Brain pericyte (primary cell): ENCODE measurements at places on chromosomes 6 and 20.

DNA sequence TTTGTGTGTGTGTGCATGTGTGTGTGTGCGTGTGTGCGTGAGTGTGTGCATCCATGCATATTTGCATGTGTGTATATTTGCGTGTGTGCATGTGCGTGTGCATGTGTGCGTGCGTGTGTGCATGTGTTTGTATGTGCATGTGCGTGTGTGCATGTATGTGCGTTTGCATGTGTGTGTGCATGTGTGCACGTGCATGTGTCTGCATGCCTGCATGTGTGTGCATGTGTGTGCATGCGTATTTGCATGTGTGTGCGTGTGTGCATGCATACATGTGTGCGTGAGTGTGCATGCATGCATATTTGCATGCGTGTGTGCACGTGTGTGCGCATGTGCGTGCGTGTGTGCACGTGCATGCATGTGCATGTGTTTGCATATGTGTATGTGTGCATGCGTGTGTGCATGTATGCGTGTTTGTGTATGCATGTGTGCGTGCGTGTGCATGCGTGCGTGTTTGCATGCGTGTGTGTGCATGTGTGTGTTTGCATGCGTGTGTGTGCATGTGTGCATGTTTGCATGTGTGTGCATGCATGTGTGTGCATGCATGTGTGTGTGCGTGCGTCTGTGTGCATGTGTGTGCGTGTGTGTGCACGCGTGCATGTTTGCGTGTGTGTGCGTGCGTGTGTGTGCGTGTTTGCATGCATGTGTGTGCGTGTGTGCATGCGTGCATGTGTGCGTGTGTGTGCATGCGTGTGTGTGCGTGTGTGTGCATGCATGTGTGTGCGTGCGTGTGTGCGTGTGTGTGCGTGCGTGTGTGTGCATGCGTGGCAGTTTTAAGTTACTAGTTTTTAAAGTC, 57.7 kb upstream of the SMOC2 start:
- DNase-seq, result no peak

- no peak for DNase-seq
Measured at GRCh38 chr6:44453146-44453545, 65.6 kb downstream of the CDC5L start.

DNA sequence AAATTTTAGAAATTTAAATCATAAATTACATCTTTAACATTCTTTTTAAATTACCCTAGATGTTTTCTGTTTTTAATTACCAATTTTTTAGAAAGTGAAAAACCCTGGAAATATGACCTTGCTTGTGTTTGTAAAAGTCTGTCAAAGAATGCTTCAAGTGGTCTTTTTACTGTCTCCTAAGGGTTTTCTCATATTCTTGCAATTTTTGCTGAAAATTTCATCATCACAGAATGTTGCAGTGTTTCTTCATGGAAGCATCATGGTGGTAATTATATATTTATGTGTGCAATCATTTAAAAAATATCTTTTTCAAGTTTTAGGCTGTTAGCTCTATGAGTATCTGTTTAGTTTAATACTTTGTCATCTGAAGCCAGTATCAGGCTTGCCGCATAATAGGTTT, 178.2 kb downstream of the HDGFL1 start:
- no peak for DNase-seq

GRCh38 chr20:32365564-32365963, 7.4 kb downstream of the ASXL1 start:
- no peak for DNase-seq

- no peak for DNase-seq
Measured at GRCh38 chr6:121000381-121000780, 333.9 kb downstream of the TBC1D32 start.

DNA sequence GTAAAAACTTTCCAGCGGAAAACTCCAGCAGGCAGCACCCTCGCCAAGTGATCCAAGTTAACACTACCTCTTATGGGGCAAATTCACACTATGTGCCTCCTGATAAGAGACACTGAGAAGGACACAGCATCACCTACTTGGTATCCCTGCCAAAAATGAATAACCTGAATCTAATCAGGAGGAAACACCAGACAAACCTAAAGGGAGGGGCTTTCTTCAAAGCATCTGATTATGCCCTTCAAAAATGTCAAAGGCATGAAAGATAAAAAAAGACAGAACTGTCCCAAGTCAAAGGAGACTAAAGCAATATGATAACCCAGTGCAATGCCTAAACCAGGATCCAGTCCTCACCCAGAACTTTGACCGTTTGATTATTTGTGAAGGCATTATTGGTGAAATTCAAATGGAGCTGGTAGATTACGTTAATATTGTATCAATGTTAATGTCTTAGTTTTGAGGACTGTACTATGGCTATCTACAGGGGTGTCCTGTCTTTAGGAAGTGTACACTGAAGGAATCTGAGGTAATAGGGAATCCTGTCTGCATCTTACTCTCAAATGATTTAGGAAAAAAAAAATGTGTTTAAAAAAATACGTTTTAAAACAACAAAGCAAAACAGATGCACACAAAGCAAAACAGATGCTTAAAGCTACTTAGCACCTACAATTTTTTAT, 8.3 kb downstream of the TBC1D7 start:
- no peak for DNase-seq

DNA sequence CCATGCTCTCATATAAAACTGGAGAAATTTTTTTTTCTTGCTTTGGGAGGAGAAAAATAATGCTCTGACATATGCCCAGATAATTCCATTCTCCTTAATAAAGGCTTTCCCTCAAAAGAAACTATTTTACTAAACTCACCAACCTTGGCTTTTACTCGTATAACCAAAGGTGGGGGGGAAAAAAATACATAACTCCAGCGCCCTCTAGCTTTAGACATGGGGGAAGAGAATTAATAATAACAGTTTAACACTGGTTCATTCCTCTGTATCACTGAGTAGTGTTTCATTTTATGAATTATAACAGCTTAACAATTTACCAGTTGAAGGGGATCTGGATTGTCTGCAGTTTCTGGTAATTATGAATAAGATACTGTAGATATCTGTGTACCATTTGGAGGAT, 1226.1 kb downstream of the GRIK2 start:
- no peak for DNase-seq

GRCh38 chr6:150008588-150008987, 16.7 kb downstream of the RAET1L start:
- no peak for DNase-seq

DNA sequence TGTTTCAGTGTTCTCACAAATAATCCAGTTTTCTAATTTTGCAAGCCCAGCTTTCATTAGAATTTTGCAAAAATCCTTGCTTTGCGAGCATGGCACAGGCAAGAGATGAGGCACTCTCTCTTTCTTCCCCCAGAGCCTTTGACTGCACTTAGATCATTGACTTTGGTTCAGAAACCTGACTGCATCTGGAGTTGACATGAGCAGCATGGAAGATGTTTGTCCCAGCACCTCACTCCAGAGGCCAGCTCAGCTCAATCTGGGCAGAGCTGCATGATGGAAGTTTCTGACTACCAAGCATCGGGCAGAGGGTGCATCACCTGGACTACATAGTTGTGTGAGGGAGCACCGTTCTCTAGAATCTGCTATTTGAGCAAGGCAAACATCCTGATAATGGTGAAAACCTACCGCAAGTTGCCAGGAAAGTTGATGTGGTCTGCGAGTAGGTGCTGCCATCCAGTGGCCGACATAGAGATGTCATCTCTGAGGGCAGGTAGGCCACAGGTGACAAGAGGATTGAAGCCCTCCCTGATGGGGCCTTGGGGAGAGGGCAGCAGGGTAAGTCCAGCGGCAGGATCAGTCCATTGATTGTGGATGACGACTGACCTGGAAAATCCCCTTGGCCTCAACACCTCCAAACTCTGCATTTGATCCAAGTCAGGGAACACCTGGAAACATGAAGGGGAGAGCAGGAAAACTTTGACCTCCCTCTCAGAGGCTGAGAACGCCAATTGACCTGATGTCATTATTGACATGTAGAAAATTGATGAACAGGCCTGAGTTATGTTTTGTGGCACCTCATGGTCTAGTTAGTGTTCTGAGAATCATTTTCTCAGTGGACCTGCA, 3.8 kb upstream of the LPA start:
- DNase-seq, result no peak

- no peak for DNase-seq
Measured at GRCh38 chr6:52511163-52511562, 65.7 kb downstream of the TRAM2 start.

- DNase-seq, result peak; percentile 87
Measured at GRCh38 chr6:27814665-27815424, 97.4 kb downstream of the OR2B2 start.

GRCh38 chr6:112281821-112282615, 27.7 kb upstream of the LAMA4 start:
- DNase-seq, result peak; percentile 67

DNA sequence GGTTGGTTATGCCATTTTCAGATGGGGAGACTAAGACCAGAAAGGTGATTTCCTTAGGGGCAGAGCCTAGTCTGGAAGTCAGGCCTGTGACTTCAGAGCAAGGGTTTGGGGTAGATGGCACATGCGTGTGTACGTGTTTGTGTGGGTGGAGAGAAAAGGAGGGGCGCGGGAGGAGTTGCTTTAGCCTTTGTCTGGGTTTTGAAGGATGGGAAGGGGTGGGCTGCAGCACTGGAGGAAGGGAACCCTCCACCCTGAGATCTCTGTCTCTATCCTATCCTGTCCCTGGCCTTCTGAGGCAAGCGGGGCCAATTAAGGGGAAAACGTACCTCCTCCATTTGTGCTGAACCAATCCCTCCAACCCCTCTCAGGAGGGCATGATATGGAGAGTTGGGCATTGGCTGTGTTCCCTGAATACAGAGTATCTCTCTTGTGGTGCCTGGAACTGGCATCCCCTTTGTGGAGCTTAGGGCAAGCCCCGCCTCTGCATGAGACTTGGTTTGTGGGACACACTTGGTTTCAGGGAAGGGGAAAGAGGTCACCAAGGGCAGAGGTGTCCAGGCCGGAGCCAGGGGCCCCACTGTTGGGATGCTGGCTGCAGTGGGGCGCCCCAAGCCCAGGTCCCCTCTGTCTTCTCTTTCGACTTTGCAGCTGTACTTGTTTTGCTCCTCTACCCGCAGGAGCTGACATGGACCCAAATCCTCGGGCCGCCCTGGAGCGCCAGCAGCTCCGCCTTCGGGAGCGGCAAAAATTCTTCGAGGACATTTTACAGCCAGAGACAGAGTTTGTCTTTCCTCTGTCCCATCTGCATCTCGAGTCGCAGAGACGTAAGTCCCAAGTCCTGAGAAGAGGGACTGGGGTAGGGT, at the start of gene DBNDD2:
TSS of gene DBNDD2 (plus strand) at position 507 of the 863 bp plus-strand sequence. CDS start at position 686, 179 bp downstream.
- DNase-seq, result no peak

DNA sequence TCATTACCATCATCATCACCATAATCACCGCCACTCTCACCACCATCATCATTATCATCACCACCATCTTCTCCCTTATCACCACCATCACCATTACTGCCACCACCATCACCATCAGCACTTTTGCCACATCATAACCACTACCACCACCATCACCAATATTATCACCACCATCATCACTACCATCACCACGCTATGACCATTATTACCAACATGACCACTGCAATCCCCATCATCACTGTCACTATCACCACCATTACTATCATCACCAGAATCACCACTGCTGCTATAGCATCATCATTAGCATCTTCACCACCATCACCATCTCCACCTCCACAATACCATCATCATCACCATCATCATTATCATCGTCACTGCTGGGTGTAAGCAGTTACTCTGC, 25.6 kb downstream of the CST1 start:
- DNase-seq, result no peak

DNA sequence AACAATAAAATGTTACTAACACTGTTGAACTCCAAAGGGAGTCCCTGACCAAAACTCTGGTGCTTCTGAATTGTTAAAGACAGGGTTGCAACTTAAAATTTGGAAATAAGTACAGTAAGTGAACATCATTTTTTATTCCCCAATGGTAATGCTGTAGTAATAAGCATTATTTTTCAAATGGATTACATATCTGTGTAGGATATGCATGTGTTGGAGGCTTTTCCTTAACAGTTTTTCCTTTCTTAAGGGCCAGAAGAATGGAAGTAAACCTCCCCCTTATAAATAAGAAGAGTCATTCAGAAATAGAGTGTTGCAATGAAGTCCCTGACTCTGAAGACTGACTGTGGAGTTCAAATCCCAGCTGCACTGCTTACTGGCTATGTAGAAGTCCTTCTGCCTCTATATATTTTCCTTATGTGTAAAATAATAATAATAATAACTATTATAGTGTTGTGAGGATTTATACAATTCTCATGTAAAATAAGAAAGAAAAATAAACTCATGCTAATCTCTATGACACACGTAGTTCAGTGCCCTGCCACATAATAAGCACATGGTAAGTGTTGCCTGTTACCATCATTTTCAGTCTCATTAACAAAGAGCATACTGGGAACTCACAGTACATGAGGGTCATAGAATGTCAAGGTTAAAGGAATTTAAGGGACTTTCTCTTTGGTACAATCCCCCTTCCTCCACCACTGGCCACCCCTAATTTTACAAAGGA, 129.8 kb upstream of the SMLR1 start:
- DNase-seq, result no peak

- DNase-seq, result no peak
Measured at GRCh38 chr6:118529756-118530155, 18.3 kb upstream of the PLN start.

DNA sequence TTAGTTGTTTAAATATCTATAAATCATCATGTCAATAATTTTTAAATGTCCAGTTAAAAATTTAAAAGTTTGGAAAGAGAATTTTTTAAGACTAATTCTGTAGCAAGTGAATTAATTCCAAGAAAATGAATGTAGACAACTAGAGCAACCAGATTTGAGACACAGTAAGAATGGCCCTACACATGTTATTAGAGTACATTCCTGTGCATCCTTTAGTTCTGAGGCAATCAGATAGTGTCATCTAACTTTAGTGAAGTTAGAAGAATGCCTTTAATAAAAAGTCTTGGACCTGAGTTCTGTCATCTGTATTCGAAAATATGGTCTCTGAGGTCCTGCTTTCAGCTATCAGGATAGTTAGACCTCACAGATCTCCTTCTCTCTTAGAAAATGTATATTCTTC, 63.7 kb downstream of the HIVEP2 start:
- DNase-seq, result no peak

DNA sequence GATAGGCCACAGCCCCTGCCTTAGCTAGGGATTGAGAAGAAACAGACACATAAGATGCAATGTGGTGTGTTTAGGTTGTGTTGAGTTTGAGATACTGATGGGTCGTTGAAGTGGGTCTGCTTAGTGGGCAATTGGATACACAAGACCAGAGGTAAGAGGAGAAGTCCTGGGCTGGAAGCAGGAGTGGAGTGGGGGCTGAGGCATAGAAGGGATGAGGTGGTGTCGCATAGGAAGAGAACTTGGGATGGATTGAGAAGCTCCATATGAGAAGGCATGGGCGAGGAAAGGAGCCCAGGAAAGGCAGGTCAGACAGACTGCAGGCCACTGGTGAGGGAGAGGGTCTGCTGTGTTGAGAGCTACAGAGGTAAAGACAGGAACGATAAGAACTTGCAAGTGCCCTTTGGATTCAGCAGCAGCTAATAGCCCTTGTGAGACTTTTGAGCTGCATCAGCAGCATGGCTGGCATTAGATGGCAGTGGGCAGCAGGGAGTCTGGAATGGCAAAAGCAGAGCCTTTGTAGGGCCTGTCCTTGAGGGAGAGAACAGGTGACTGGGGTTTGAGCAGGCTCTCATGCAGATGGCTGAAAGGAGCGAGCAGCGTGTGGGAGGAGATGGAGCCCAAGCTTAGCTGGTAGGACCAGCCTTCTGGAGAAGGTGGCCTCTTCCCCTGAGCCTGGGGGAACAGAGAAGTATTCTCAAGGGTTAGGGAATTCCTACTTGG, 33.2 kb downstream of the PLCG1 start:
- no peak for DNase-seq
